WTC11 (cell line): ENCODE measurements at places on chromosomes 11 and 22. TPM values are rescaled to one million over a fixed set of nuclear protein-coding genes. Genes with fewer than 3 reads are reported as not detected.
A peak's percentile ranks its signal among the peaks of the same experiment; 100 is the strongest.

The OTOG gene
- total RNA-seq, result 1.4 to 3.5 TPM (median 2.1 TPM) in 3 replicates

The ZNF408 gene
- 13.3 to 16.0 TPM (median 15.2 TPM) in 3 replicates for total RNA-seq

The CHRM4 gene
- total RNA-seq, result 0.62 to 0.85 TPM (median 0.62 TPM) in 3 replicates

GRCh38 chr11:94597896-94598295 is 30.7 kb downstream of the PIWIL4 start:
- no peak overlapping the region for H3K4me3 ChIP-seq
- H3K27ac ChIP-seq, result no peak overlapping the region
- H3K27me3 ChIP-seq, result peaks cover 6% of the 10 kb centered on the region
- DNase-seq, result no peak

- H3K27me3 ChIP-seq, result no peaks in the 10 kb centered on the region; the same call in 1 of the 2 replicates
- no peak for DNase-seq
- H3K4me1 ChIP-seq, result peaks cover 6% of the 10 kb centered on the region; the same call in 1 of the 2 replicates
- no peak overlapping the region for H3K27ac ChIP-seq
- H3K36me3 ChIP-seq, result peaks cover 39% of the 10 kb centered on the region
Measured at GRCh38 chr11:39345834-39346442, 2113.5 kb downstream of the LRRC4C start.

GRCh38 chr11:13970986-13971385 is 8.5 kb downstream of the SPON1 start:
- H3K4me3 ChIP-seq, result no peak overlapping the region
- H3K27me3 ChIP-seq, result peaks cover 11% of the 10 kb centered on the region
- H3K27ac ChIP-seq, result no peak overlapping the region
- H3K36me3 ChIP-seq, result no peaks in the 10 kb centered on the region

GRCh38 chr11:8642196-8642841 is 40.1 kb downstream of the TRIM66 start:
- H3K36me3 ChIP-seq, result 0 out of 2 replicates have a peak, but pooled peaks cover 5% of the 10 kb centered on the region
- no peak overlapping the region for H3K27ac ChIP-seq
- H3K4me3 ChIP-seq, result no peak overlapping the region
- H3K4me1 ChIP-seq, result peaks cover 28% of the 10 kb centered on the region
- no peaks in the 10 kb centered on the region for H3K27me3 ChIP-seq

- H3K27me3 ChIP-seq, result no peaks in the 10 kb centered on the region
- H3K27ac ChIP-seq, result peak overlapping the region; percentile 27
- DNase-seq, result peak; percentile 39
- H3K36me3 ChIP-seq, result no peaks in the 10 kb centered on the region; the same call in 1 of the 2 replicates
Measured at GRCh38 chr11:126978165-126978564, 22.4 kb downstream of the KIRREL3 start.

- no peak overlapping the region for H3K27ac ChIP-seq
- H3K4me3 ChIP-seq, result no peak overlapping the region
- H3K27me3 ChIP-seq, result no peaks in the 10 kb centered on the region
- H3K36me3 ChIP-seq, result no peaks in the 10 kb centered on the region
- no peak for DNase-seq
Measured at GRCh38 chr22:36052505-36052941, 23.9 kb upstream of the RBFOX2 start.

DNA sequence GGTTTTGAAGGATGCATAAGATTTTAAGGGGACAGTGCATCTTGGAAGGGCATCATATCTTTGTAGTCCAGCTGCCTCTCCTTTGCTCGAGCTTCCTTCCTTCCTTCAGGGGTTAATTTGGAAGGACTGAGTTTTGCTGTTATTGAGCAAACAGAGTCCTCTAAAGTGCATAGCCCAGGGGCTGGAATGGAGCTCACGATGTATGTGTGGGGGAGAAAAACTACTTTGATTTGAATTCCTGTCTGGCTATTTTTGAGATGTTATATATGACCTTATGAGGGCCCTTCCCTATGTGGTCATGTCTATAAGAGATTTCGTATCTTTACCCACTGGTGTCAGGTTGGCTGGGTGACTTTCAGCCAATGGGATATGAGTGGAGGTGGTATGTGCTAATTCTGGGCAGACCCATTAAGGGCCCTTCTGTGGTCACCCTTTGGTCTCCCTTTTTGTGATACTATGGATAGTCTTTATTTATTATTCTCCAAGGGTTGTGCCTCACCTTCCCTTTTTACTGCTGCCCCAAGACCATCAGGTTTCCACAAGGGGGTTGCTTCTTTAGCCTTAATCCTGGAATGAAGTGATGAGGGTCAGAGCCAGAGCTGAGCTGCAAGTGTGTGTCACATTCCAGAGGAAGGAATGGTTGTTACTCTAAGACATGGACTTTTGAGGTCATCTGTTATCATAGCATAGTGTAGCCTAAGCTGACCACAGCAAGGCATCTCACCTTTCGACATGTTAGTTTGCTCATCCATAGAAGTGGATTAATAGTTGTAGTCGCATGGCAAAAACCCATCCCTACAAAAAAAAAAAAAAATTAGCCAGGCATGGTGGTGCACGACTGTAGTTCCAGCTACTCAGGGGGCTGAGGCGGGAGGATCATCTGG is 54.6 kb downstream of the LRRC74B start:
- no peak overlapping the region for H3K27ac ChIP-seq
- peaks cover 19% of the 10 kb centered on the region for H3K4me1 ChIP-seq
- no peak for DNase-seq
- H3K27me3 ChIP-seq, result peaks cover 21% of the 10 kb centered on the region
- no peaks in the 10 kb centered on the region for H3K36me3 ChIP-seq
